ENCODE measurements at places on chromosomes 3 and 15. TPM values are rescaled to one million over a fixed set of nuclear protein-coding genes. Genes with fewer than 3 reads are reported as not detected.

The AMIGO3 gene
- 0.59 TPM for total RNA-seq

The MPI gene
- 30.7 TPM for total RNA-seq

The SH3GL3 gene
- total RNA-seq, result 0.68 TPM

The MESP2 gene
- 0.62 TPM for total RNA-seq

The TTLL13 gene
- 0.16 TPM for total RNA-seq

The GNAT1 gene
- 0.09 TPM for total RNA-seq

The KNL1 gene
- total RNA-seq, result 6.4 TPM

The PLD1 gene
- total RNA-seq, result 8.5 TPM

The ADIPOQ gene
- total RNA-seq, result not detected

The IL1RAP gene
- 7.8 TPM for total RNA-seq

The SEMA3G gene
- 0.04 TPM for total RNA-seq

The PAQR5 gene
- 123 TPM for total RNA-seq

The THOC7 gene
- total RNA-seq, result 67.6 TPM

The PRKCI gene
- total RNA-seq, result 15.8 TPM

The TGM5 gene
- not detected for total RNA-seq

The SLC12A6 gene
- 5.8 TPM for total RNA-seq

The SI gene
- not detected for total RNA-seq

The ERICH6 gene
- total RNA-seq, result 0.07 TPM

The ADAMTS7 gene
- total RNA-seq, result 3.4 TPM

The GOLGA8S gene
- 0.18 TPM for total RNA-seq

The SEMA3F gene
- total RNA-seq, result 8.2 TPM

The ZPLD1 gene
- 0.05 TPM for total RNA-seq

The AQP9 gene
- not detected for total RNA-seq

The EXOSC7 gene
- 39.4 TPM for total RNA-seq

The B3GNT5 gene
- total RNA-seq, result 21.0 TPM

The INSYN1 gene
- total RNA-seq, result 2.0 TPM

The UPK1B gene
- 12.8 TPM for total RNA-seq

The STRC gene
- 0.09 TPM for total RNA-seq

The GOLGA8M gene
- not detected for total RNA-seq

The PLAAT1 gene
- not detected for total RNA-seq

The TM6SF1 gene
- 0.17 TPM for total RNA-seq

The CD80 gene
- not detected for total RNA-seq

The ITIH3 gene
- total RNA-seq, result not detected

The PTH1R gene
- total RNA-seq, result 0.28 TPM

The CLDN18 gene
- not detected for total RNA-seq

The SMAD6 gene
- 18.4 TPM for total RNA-seq

The ROPN1B gene
- total RNA-seq, result not detected

The IL5RA gene
- not detected for total RNA-seq

The LOXL1 gene
- total RNA-seq, result 0.82 TPM

The GOLGA6L9 gene
- 3.5 TPM for total RNA-seq
